ENCODE measurements at places on chromosomes 4 and X.

- DNase-seq = no peak
These were observed 726.5 kb downstream of the FAM133A start for GRCh38 chrX:94400488-94400887.

DNA sequence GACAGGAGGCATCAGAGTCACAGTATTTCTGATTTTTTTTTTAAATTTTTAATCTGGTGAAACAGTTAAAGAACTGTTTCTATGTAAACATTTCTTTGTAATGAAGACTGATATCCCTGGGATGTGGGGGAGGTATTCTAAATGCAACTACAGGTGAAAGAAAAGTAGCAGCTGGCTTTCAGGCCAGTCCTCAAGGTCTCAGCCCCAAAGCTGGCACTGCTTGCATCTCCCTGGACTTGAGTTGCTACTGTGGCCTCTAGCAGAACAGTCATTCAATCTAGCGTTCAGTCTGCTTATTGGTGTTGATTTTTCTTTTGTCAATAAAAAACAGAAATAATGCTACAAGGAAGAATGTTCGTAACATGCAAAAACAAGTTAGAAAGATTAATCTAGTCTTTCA is 4.9 kb downstream of the MBNL3 start:
- no peak for DNase-seq

DNA sequence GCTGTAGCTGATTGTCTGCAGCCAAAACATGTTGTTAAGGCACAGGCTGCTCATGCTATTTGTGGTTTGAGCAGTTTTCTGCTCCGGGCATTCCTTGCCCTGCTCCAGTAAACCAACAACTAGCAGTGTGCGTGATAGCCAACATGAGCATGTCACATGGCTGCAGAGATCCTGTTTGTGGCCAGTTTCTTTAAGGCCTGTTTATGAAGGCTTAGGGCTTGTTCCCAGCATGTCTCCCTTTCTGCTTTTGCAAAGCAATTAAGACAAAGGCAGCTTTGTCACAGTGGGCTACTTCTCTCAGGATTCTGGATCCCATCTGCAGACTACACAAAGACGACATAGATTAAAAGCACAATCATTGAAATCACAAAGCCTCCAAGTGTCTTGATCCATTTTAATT is 160.5 kb downstream of the ZNF518B start:
- peak; percentile 16 for DNase-seq

DNA sequence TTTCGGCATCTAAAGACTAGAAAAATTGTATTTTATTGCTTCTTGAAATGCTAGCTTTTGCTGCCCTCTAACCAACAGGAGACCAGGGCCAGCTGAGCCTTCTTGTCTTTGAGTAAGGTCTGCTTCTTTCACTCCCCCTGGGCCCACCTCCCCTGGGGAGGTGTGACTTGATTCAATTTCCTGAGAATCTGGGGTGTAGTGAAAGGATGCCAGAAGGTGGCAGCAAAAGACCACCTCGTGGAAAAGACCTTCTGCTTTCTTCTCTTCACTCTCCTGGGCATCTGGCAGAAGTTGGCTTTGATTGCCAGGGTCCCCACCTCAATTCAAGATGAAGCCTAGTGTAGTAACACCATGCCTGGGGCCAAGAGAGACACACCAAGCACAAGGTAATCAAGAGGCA is 96.5 kb upstream of the MAOA start:
- DNase-seq = peak; percentile 66

DNA sequence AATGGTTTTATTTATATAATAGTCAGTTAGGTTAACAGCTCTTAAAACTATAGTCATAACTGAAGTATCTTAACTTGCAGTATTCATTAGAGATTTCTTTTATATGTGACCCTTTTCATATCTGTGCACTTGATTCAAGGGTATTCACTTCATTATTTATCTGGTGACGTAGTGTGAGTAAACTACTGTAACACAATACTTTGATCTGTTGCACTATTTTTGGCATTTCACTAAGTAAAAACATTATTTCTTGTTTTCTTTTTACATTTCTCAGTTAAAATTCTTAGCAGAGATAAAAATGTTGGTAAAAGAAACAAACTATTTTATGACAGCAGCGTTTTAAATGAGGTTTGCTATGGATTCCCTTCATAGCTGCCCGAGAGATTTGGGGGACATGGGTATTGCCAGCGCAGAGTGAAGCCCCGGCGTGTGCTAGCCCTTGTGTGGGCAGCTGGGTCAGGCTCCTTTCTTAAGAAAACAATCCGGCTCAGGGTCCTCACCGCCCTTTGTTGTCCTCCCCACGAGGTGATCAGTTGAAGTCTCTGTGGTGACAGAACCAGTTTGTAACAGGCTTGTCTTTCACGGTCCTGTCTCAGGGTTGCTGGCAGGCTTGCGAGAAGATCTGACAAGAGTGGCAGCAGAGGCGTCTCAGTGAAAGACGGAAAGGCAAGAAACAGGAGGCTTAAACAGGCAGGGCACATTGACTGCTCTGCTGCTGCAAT is 293.4 kb downstream of the BMPR1B start:
- no peak for DNase-seq

DNA sequence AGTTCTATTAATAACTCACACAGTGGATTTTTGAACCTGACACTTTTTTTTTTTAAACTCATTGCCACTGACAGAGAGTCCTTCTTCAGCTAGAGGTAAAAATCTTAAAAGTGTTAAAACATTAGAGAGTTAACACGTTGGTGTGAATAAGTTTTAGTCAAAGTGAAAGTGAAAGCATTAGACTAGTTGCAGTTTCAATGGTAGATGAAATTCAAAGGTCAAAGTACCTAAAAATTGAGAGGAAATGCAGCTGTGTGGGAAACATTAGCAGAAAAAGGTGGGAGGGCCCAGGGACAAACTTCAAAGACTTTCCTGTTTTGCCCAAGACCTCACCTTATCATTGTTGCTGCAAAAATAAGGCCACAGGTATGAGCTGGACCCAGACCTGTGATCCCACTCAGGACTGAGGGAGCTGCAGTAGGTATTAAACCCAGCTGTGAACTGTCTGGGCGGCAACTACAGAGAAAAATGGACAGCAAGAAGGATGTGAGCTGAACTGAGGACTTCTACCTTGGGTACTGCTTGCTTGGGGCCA is 17.6 kb upstream of the GABRA4 start:
- no peak for DNase-seq

GRCh38 chr4:1167244-1167949 is 5.0 kb downstream of the SPON2 start:
- peak; percentile 79 for DNase-seq

- no peak for DNase-seq
These were observed 66.4 kb downstream of the ZNF141 start for GRCh38 chr4:404006-404405.

GRCh38 chrX:85882601-85883000 is 164.8 kb downstream of the CHM start:
- DNase-seq = peak; percentile 0

DNA sequence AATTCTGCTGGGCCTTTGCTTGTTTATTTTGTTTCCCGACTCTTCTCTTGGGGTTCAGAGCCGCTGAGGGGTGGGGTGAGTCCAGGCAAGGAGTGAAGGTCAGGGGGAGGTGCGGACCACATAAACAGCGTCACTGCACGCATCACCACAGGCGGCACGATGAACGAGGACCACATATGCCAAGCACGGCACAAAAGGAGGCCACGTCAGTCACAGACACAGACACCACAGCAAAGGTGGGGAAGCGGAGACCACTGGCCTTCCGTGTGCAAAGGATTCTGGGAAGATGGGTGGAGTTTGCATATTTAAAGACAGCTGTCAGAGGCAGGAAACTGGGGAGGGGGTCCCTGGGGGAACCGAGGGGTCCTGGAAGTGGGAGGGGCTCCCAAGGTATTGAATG is 10.3 kb upstream of the TIMP1 start:
- DNase-seq = no peak

GRCh38 chr4:141730805-141731204 is 94.4 kb downstream of the IL15 start:
- no peak for DNase-seq

DNA sequence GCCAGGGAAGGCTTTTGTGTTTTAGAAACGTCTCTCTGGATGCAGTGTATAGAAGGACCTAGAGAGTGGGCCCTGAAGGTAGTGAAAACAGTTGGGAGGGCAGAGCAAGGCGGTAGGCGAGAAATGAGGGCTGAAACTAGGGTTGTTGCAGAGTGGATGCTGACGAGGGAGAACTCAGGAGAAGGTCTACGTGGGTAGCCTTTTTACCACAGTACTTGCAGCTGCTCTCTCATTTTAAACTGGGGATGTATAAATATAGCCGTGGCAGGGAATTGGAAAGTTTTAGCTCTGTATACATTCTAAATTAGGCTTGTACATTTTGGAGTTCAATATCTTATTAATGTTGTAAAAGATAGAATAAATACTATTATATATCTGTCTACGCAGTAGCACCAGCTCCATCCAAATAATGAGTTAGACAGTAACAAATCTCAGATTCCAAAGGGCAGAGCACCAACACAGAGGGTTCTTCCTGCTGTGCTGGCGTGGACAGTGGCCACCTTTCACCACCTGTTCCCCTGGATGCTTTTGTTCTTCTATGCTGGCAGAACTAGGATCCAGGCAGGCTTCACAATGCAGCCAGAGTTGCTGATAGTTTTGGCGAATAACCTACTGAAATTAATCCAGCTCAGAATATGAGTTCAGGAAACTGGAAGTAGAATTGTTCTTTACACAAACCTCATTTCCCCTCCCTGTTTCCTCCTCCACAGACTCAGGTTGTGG is 31.7 kb downstream of the CCNG2 start:
- no peak for DNase-seq

DNA sequence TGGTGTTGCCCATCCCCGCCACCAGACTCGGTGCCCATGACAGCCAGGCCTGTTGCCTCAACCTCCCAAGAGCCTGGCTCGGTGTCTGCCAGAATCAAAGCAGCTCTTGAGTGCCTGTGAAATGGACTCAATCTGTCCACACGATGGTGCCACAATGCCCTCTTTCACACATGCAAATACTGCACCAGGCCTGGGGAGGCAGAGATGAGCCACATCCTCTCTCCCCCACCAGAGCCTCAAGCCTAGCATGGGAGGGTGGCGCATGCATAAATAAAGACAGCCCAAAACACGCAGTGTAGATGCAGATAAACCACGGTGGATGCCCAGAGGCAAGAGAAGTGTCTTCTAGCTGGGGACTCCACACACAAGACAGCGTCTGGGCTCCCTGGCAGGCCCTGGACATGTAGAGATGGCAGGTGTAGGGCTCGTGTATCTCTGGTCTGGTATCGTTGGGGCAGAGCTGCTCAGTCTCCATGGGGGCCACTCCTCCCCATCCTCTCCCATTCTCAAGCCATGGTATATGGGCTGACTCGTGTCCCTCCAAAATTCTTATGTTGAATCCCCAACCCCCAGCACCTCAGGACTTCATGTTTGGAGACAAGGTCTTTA is 65.6 kb downstream of the JAKMIP1 start:
- DNase-seq = no peak

DNA sequence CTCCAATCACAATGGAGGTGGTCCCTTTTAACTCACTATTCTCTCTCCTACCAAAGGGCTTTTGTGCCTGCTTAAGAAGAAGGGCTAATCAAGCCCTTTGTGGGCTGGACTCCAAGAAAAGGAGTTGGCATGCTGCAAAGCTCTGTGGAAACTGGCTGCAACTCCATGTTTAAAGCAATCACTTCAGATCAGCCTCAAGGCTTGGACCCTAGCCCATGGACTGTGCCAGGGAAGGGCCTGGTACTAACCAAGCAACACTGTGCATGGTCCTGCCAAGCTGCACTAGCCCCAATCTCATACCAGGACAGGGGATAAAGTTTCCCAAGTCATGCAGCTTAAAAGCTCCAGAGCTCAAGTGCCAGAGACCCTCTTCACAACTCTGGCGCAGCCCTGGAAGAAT is 86.7 kb downstream of the ATP8A1 start:
- DNase-seq = no peak

GRCh38 chr4:76658231-76659102 is 223.4 kb downstream of the SHROOM3 start:
- peak; percentile 51 for DNase-seq

DNA sequence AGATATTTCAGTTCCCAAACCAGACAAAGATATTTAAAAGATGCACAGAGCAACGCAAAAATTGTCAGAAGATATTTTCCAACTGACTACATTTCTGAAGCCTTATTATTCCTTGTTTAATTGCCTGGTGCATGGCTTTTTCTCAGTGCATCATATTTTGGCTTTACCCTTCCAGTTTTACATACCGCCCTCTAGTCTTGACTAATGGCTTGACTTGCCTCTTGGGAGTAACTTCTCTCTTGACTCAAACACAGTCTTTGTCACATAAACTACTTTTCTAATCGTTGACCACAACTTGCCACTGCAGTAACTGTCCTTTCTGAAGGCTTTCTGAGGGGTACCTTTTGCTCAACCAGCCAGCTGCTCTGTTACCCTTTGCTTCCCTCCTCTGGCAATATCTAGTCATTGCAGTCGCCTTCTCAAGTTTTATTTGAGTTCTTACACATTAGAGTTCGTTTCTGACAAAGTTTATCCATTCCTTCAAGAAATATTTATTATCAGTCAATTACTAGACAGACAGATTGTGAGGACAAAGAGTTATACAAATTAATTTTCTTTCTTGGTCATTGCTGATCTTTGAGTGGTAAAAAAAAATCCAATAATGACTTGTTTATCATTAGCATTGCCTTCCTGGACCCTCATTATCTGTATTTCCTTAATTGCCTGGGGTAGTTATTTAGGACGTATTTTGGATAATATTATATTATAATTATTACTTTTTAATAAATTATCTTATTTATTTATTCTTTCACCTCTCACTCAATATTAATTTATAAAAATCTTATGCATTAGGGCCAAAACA is 506.9 kb upstream of the PCDH10 start:
- peak; percentile 65 for DNase-seq

GRCh38 chr4:74618659-74619058 is 173.7 kb downstream of the AREG start:
- DNase-seq = peak; percentile 77

GRCh38 chr4:102416765-102417164 is 71.5 kb upstream of the SLC39A8 start:
- no peak for DNase-seq

DNA sequence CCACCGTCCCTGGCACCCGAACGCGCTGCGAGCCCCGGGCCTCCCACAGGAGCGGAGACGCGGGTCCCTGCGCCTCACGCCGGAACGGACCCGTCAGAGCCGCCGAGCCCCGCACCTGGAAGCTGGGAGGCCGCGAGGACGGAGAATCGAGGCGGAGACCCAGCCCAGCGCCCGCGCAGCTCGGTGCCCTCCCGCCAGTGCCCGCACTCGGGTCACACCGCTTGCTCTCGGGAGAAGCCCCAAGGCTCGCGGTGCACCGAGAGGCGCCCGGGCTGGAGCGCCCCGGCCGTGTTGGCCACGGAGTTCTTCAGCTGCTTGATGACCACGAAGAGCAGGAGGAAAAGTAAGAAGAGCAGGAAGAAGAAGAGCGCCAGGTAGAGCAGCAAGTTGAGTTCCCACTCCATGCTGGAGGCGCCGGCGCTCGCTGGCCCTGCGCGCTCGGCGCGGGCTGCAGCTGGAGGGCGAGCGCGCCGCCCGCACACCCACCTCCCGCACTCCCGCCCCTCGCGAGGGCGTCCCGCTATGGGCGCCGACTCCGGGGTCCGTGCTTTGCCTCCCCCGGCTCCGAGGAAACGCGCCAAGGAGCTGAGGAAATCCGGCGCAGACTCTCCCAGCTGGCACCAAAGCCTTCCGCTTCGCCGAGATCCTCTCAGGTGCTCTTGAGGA is at the start of gene SMIM43:
Gene SMIM43, minus strand, starts transcription at position 463 of the 666 bp plus-strand sequence. Its CDS starts 59 bp downstream, at position 404.
- peak; percentile 20 for DNase-seq
